ENCODE measurements at places on chromosomes 1 and 21.

DNA sequence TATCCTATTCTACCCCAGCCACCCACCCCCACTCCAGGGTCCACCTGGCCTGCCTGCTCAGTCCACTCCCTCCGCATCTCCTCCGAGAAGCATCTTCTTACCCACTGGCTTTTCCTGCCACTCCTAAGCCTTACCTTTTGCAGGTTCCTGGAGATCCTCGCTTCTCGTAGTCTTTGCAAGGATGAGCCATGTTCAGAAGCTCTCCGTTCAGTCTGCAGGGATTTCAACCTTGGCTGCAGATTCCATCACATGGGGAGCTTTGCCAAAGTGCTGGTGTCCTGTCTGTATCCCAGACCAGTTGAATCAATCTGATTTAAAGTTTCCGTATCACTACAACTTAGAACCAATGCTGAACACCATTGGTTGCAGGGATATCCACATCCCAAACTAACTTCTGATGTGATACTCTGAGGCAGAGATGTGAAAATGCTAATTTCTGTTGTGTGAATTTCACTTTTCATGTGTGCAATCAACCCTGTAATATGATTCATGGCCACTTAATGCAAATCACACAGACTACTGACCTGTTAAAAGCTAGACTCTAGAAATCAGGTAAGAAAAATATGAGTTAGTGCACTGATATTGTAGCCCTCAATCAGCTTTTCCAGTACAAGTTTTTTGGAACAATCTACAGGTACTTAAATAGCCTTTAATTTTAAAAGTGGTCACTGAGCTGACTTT, 61.9 kb downstream of the CAPN2 start:
- DNase-seq = no peak

GRCh38 chr1:112699425-112700144, 7.3 kb downstream of the RHOC start:
- DNase-seq = no peak

GRCh38 chr1:89761901-89762300, 58.9 kb upstream of the LRRC8D start:
- no peak for DNase-seq

DNA sequence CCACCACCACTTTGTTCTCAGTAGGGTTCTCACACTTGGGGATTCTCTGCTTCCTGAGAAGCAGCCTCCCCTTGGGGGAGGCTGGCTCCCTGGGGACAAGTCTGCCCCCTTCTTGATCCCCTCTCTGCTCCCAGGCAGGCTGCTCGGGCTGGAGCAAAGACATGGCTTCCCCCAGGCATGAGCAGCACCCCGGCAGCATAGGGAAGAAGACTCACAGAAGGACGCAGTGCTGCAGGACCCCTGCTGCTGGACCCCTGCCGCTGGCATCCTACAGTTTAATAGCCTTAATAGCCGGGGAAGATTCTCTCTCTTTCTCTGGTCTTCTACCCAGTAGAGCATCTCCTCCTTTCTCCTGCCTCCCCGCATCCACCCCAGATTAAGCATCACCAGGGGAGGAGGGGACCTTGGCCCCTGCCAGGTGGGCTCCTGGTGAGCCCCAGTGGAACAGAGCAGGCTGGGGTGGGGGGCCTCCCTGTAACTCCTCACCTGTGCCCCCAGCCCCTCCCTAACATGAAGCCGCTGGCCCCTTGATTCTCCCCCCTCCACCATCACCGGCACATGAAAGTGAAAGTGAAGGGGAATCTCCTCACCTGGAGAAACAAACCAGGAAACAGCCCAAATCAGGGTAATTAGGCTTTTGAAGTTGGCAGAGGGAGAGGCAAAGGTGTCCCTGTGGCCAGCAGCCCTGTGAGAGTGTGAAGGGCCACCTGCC, 2.5 kb downstream of the WNT3A start:
- no peak for DNase-seq

DNA sequence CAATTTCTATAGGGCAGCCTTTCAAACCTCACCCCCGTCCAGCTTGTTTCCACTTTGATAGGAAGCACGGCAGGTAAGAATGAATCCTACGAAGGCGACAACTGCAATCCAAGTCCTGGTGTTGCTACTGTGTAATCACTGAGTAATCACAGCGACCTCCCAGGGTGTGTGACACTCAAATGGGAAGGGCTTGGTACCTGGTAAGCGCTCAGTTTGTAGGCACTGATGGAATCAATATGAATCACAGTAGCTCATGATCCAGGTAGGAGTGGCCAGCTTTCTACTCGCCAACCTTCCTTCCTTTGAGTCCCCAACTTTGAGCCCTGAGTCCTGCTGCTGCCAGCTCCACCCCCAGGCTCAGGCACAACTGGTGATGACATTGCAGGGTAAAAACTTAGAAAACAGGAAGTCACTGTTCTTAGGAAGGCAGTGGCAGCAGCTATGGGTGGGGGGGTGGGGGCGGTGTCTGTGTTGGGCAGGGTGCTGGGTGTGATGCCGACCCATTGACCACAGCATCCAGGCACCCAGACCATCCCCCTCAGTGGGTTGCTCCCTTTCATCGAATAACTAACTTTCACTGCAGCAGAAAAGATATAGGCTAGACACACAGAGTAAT, 70.7 kb downstream of the CD247 start:
- DNase-seq = no peak

DNA sequence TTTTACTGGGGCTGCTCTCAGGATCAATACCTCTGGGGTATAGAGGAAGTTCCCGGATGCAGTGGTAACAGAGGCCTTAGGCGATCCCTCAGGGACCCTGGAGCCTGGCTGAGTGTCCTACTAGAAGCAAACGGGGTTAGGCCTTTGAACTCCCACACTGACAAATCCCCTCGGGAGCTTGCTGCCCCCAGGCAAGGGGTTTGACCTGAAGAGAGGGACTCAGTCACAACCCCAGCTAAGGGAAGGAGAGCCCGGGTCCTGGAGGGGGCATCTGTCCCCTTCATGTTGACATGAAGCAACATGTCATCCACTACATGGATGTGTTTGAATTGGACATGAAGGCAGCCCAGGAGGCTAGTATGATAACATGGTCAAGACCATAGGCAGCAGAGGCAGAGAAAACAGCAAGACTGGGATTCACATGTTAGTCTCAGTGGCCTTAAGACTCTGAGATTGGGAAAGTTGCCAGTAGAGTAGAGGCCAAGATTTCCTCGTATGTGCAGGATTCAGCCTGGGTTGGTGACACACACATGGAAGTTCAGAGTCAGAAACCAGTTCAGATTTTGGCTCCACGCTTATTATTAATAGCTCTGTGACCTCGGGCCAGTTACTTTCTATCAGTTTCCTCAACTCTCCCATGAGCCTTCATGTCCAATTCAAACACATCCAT, 101.5 kb downstream of the KCNN3 start:
- no peak for DNase-seq

- DNase-seq = no peak
These were observed 22.7 kb upstream of the SLC2A1 start for GRCh38 chr1:42981255-42981805.

GRCh38 chr1:151485685-151486255, 25.4 kb upstream of the CGN start:
- DNase-seq = no peak

GRCh38 chr1:44389437-44389836, 15.6 kb upstream of the RNF220 start:
- no peak for DNase-seq

GRCh38 chr1:21295002-21295401, 4.7 kb upstream of the ECE1 start:
- no peak for DNase-seq

DNA sequence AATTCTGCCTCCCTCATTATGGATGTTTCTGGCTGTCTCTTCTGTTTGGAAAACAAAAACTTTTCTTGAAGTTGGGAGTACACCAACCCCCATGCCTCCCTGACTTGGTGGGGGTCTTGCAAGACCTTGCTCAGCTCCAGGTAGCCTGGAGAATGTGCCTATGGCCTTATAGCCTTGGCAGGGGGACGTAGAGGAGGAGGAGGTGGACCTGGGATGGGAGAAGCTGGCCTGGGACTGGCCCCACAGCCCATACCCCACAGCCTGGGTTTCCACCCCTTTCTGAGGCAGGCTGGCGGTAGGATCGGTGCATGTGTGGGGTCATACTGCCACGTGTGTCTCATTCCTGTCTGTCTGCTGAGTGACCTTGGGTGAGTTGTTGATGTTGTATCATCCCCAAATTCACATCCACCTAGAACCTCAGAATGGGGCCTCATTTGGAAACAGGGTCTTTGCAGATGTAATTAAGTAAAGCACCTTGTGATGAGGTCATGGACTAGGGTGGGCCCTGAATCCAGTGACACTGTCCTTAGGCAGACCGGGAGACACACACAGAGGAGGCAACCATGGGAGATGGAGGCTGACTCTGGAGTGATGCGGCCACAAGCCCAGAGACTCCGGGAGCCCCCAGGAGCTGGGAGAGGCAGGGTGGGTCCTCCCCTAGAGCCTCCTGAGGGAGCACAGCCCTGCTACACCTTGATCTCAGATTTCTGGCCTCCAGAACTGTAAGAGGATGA, 18.5 kb downstream of the OBSCN start:
- DNase-seq = no peak

- DNase-seq = no peak
These were observed 33.3 kb downstream of the RCC2 start for GRCh38 chr1:17405898-17406759.

GRCh38 chr1:207868251-207868773, 42.6 kb downstream of the CD34 start:
- DNase-seq = no peak

- DNase-seq = no peak
These were observed 9.8 kb downstream of the OVGP1 start for GRCh38 chr1:111417755-111418154.

Measured in NCI-H187 treated with DMSO at 0.1 percent for 48 hours (cell line).